Upper lobe of left lung (tissue), 6 donors: ENCODE measurements at places on chromosomes 4 and X. TPM values are rescaled to one million over a fixed set of nuclear protein-coding genes. Genes with fewer than 3 reads are reported as not detected.

Gene GATA1
- total RNA-seq: 1.3 TPM

Gene ART3
- total RNA-seq: not detected

Gene ARL9
- total RNA-seq: not detected

Gene C1GALT1C1
- 23.2 TPM for total RNA-seq

Gene VCX3B
- total RNA-seq: not detected

- peaks cover 44% of the 10 kb centered on the region for H3K4me1 ChIP-seq
- no peak for DNase-seq
- no peak overlapping the region for H3K4me3 ChIP-seq
- peaks cover 3% of the 10 kb centered on the region for H3K36me3 ChIP-seq
- H3K27ac ChIP-seq: no peak overlapping the region
- no peaks in the 10 kb centered on the region for H3K27me3 ChIP-seq
Observed at GRCh38 chr4:2595436-2595835, 59.0 kb downstream of the FAM193A start.

- no peaks in the 10 kb centered on the region for H3K27me3 ChIP-seq
- H3K27ac ChIP-seq: no peak overlapping the region
- H3K36me3 ChIP-seq: no peaks in the 10 kb centered on the region
- H3K4me1 ChIP-seq: no peaks in the 10 kb centered on the region
- no peak for DNase-seq
- H3K4me3 ChIP-seq: no peak overlapping the region
Observed at GRCh38 chr4:115629270-115629669, 515.9 kb upstream of the NDST4 start.

GRCh38 chr4:168919706-168920324 is 90.2 kb downstream of the CBR4 start:
- no peak for DNase-seq
- no peaks in the 10 kb centered on the region for H3K4me1 ChIP-seq
- no peak overlapping the region for H3K4me3 ChIP-seq

GRCh38 chr4:175346376-175346775 is 428.2 kb downstream of the ADAM29 start:
- no peak for DNase-seq
- no peak overlapping the region for H3K4me3 ChIP-seq
- no peaks in the 10 kb centered on the region for H3K36me3 ChIP-seq
- H3K27me3 ChIP-seq: no peaks in the 10 kb centered on the region
- H3K4me1 ChIP-seq: no peaks in the 10 kb centered on the region

- no peak for DNase-seq
- no peaks in the 10 kb centered on the region for H3K4me1 ChIP-seq
- no peaks in the 10 kb centered on the region for H3K36me3 ChIP-seq
- no peaks in the 10 kb centered on the region for H3K27me3 ChIP-seq
- H3K4me3 ChIP-seq: no peak overlapping the region
- H3K27ac ChIP-seq: no peak overlapping the region
Observed at GRCh38 chr4:176981074-176981473, 188.4 kb upstream of the VEGFC start.

DNA sequence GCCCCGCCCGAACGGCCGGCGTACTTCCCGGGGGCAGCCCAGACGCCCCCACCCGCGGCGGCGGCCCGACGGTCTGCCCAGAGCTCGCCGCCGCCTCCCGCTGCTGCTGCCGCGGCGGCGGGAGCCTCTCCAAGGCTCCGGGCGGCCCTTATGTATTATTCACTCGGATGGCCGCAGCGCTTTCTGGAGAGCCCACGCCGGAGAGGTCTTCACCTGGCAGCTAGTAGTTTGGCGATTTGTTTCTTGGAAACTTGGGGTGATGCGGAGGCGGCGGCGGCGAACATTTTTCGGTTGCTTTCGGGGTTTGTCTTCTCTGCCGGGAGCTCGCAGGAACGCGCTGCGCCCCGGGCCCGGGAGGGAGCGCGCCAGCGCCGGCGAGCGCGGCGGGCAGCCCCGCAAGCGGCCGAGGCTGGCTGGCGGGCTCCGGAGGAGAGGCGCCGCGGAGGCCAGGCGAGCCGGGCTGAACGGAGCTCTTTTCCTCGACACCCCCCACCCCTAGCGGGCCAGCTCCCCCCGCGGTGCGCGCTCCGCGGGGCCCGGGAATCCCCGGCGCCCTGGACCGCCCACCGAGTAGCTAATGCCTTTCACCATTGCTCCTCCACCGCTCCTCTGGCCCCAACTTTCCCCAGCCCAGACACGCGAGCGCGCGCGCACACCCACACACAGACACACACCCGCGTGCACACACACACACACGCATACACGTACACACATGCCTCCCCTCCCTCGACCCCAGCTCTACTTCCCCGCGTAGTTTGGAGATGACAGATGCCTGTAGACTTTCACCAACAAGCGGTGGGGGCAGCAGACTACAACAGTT is 113.5 kb downstream of the DHX15 start:
- H3K27me3 ChIP-seq: peaks cover 5% of the 10 kb centered on the region
- H3K27ac ChIP-seq: no peak overlapping the region
- H3K4me3 ChIP-seq: peak overlapping the region; percentile 76
- no peaks in the 10 kb centered on the region for H3K36me3 ChIP-seq
- peaks cover 46% of the 10 kb centered on the region for H3K4me1 ChIP-seq
- peak; percentile 88 for DNase-seq
